DMS79 (cell line): ENCODE measurements at places on chromosomes 12 and 14.
A peak's percentile ranks its signal among the peaks of the same experiment; 100 is the strongest.

DNA sequence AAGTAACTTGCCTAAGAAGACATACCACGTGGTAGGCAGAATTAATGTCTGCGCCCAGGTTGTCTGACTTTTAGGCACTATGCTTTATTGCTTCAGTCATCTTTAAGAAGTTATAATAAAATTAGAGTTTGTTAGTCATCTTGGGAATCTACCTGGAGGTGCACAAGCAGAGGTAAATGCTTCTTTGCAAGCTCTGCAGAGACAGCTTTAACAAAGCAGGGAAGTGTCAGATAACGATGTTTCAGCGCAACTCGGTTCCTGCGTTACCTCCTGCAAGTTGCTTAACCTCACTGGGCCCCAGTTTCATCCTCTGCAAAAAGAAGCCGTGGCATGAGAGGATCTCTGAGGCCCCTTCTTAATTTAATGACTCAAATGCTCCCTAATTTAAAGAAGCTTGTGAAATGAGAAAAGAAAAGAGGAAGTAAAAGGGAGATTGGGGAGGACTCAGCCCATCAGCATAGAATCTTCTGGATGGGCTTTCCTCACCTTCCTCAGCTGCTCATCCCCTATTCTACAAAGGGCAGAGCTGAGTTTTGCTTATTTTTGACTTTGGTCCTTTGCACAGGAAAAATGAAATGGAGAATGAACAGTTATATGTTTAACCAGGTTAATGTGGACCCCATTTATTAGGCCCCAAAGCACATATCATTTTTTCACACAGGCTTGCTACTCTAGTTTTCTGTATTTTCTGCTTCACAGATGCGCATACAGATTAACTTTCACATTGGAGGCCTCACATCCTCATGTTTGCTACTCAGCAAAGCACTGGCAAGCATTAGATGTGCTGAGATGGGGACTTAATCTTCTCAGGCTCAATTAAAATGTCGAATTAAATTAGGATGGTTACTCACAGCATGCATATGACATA, 5.1 kb downstream of the ARHGDIB start:
- DNase-seq = no peak

GRCh38 chr12:56645201-56645716, 525 bp downstream of the ATP5F1B start:
- no peak for DNase-seq

- DNase-seq = no peak
These were observed 3.8 kb upstream of the ANKRD33 start for GRCh38 chr12:51883998-51884675.

DNA sequence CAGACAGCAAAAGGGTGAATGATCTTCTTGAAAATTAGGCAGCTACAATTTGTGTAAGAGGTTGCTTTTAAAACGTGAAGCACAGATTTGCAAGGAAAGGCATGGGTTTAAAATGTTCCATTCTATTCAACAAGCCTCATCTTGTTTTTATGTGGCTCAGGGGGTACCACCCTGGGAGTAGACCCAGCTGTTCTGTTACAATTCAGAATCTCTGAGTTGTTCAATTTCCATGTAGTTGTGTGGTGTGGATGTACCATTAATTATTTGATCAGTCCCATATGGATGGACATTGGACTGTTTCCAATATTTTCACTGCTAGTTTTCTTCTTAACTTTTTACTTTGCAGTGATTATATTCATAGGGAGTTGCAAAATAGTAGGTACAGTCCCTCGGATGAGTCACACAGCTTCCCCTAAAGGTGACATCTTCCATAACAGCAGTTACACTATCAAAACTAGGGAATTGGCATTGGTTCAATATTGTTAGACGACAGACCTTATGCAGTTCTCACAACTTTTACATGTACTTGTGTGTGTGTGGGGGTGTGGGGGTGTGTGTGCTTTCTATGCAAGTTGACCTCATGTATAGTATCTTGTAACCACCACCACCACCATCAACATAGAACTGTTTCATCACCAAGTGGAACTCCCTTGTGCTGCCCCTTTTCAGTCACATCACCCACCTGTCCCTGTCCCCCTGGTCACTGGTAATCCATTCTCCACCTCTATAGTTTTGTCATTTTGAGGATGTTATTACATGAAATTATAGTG, 59.0 kb upstream of the CAPRIN2 start:
- no peak for DNase-seq

DNA sequence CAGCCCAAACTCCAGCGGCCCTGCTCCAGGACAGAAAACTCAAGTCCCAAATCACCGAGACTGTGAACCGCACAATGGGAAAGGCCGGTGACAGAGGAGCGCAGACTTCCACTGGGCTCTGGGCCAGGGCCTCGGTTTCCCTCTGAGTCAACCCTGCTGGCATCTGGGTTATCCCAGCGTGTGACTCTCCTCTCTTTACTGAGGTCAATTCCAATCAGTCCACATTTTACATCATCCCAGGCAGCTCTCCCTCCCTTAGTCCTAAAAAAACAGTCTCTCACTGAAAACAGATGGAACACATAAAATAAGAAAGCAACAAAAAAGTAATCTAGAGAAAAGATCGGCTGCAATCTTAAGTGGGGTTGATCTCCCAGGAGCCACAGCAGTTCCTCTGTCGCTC, 36.9 kb downstream of the ITPK1 start:
- DNase-seq = no peak

GRCh38 chr12:3418609-3419390, 72.2 kb upstream of the PRMT8 start:
- peak; percentile 79 for DNase-seq

DNA sequence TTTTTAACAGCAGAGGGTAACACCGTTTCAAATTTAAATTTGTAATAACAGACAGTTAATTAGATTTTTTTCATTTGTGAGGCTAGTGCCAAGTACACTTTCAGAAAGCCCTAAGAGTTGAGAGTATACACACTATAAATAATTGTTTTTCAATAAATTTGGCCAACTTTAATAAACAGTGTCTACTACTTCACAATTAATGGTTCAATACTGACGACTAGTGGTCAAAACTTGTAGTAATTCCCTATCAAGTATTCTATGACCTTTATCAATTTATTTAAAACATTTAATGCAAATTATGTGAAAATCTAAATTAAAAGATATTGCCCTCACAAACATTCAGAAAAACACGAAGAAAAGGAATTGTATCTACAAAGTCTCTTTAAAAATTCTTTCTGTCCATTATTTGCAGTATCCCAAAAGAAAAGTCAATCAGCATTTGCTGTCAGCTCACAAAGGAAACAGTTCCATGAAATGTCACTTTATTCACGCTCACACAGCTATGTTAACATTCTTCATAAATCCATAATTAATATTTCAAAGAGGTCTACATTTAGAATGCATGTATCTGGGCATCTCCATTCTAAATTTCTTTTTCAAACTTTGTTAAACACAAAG, 91.2 kb downstream of the CEP128 start:
- DNase-seq = no peak

GRCh38 chr12:52446367-52447045, 5.4 kb downstream of the KRT6B start:
- DNase-seq = no peak

- no peak for DNase-seq
These were observed 409.0 kb upstream of the PDE3A start for GRCh38 chr12:19959353-19959752.

GRCh38 chr14:93792391-93792790, 4.1 kb upstream of the PRIMA1 start:
- no peak for DNase-seq

- peak; percentile 97 for DNase-seq
These were observed 393.6 kb downstream of the DPF3 start for GRCh38 chr14:72500234-72500838.

- DNase-seq = no peak
These were observed 37.0 kb downstream of the ANAPC7 start for GRCh38 chr12:110366321-110367142.

- no peak for DNase-seq
These were observed 31.8 kb upstream of the GALNT9 start for GRCh38 chr12:132360906-132361777.

DNA sequence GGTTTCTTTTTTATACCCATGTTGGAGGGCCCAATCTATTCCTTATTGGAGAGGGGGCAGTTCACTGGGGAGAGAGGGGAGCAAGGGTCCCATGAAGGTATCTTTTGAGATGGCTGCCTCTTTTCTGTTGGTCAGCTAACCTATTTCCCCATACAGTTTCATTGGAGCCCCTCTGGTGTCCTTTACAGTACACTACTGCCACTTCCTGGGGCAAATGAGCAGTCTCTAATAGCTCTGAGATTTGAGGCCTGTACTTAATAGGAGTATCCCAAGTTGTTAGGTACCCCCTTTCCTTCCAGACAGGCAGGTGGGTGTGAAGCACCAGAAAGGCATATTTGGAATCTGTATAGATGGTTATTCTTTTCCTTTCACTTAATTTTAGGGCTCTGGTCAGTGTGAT, 41.3 kb upstream of the RNU6-8 start:
- no peak for DNase-seq

- no peak for DNase-seq
These were observed 137.1 kb upstream of the FOXG1 start for GRCh38 chr14:28629328-28630004.

DNA sequence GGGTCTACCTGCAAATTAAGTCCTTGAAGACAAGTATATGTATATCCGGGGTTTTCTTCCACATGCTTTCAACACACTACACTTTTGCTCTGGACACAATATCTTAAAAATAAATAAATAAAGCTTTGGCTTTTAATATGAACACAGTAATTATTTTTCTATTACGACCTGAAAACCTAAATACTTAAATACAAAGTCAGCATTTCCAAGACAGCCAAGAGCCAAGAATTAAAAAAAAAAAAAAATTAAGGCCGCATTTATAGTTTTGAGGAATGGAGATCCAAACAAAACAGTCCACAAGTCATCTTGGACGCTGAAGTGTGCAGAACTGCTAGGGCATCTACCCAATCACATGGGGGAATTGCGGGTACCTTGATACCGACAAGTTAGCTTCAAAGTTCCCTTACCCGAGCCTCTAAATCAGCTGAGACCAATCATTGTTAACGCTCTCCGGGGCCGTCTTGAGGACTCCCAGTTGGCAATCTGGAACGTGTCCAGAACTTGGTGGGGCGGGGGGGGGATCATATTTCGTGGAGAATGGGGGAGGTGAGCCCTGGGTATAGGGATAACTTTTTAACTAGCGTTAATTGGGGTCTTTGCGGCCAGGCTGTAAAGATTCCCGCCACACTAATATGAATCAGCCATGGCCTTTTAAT, 731 bp upstream of the PCNX4 start:
- peak; percentile 84 for DNase-seq

DNA sequence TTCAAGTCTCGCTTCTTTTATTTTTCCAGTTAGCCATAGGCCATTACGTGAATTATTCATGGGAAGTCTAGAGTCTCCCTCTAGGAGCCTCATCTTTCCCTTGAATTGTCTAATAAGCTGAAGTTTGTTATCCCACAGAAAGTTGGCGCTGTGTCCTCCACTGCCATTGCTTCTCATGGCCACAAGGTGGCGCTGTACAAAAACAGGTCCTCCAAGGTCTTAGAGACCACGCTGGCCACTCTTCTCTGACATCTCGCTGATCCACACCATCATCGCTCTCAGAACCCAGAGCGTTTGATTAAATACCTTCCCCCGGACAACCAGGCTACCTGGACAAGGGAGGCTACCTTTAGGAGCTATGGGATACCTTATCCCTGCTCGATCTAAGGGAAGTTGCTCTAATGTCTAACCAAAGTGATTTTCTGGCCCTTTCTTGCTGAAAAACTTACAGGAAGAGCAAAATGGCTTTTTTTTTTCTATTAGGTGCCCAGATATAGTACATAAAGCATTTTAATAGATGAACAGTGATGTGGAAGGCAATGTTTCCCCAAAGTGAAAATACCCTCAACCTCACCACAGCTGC, 110.0 kb downstream of the CCDC60 start:
- DNase-seq = no peak

DNA sequence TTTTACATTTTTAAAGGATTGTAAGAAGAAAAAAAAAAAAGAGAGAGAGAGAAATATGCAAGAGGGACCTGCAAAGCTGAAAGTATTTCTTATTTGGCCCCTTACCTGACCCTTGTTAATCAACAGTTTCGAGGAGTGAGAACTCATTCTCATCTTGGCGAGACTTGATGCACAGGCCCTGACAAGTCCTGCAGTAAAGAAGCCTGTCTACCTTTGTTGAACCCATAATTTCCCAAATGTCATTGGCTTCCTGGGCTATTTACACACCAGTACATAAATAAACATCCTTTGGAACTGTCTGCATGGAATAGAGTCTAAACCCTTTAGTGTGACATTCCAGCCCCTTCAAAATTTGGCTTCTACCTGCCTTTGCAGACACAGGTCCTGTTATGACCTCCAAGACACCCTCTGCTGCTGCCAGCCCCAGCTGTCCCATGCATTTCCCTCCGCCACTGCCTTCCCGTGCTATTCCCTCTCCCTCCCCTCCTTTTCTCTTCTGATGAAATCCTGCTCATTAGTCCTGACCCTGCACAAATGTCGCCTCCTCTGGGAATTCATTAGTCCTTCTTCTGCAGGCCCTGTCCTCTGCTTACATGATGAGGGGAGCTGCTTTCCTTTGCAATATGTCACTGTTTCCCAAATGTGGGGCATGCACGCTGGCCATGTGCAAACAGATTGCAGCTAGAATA, 35.1 kb downstream of the MYL2 start:
- DNase-seq = no peak

DNA sequence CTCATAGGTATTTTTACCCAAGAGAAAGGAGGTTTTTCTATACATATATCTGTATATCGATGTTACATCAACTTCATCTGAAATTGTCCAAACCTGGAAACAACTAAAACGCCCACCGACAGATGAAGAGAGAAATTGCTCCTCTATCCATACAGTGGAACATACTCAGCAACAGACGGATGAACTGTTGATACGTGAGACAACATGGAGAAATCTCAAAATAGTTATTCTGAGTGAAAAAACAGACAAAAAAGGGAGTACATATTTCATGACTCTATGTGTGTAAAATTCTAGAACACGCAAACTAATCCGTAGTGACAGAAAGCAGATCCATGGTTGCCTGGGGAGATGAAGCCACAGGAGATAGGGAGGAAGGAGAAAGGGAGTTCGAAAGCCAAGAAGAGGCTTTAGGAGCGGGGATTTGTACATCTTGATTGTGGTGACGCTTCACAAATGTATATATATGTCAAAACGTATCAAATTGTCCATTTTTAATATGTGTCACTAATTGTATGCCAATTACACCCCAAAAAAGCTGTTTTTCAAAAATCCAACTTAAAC, 37.6 kb upstream of the C14orf180 start:
- no peak for DNase-seq

- DNase-seq = no peak
These were observed 62.5 kb downstream of the SEC23A start for GRCh38 chr14:39040529-39040928.

DNA sequence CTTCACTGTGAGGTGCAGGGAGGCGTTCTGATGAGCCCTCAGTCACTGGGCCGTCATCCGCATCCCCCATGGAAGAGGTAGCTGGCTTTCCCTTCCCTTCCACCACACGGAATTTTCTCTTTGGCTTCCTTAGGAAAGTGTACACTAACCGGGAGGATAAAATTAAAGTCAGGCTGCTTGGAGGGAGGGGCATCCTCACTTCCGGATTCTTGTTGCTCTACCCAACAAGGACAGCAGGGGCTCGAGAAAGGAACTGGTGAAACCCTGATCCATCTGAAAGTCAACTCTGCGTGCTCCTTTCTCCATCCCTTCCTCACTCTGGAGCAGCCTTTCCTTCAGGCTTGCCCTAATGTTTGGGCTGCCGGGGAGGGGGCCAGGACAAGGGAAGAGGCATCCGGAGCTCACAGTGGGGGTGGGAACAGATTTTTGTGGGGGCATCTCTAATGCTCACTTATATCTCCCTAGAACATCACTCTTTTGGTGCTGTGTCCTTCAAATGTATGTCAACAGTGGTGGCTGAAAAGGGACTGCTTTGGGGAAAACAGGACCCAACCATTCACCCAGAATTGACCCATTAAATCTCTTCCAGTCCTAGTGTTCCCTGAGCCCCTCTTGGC, 101.4 kb upstream of the FKBP4 start:
- DNase-seq = no peak

- no peak for DNase-seq
These were observed 288.0 kb downstream of the ERC1 start for GRCh38 chr12:1279050-1279449.
